ENCODE measurements at places on chromosomes 7 and 10.

- DNase-seq: no peak
These were observed 162.8 kb downstream of the CYP26A1 start for GRCh38 chr10:93236393-93237040.

DNA sequence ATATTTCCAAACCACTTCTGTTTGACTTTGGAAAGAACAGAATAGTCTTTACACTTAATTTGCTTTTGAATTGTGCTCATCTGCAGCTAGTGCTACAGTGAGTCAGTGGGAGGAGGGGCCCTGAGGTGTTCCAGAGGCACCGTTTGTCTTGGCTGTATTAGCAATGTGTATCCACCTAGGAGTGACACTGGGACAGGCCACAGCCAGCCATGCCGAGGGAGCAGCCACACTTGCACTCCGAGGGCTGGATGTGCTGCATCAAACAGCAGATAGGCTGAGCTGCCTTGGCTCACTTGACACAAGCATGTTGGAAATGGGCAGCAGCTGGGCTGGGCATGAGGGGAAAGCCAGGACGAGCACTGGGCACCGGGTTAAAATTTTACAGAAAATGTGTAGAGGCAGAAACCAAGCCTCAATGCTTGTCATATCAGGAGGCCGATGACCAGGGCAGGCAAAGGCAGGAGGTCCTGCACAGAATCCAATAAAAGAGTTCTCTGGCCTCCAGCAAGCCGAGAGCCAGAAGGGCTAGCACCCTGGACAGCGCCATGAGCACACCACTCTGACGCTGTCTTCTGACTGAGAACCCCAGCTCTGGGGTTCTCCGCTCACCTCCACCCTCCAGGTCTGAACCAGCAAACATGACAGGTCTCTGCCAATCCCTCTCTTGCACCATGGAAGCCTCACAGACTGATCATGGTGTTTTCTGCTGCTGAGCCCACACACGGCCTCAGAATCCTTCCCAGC lies 163.3 kb downstream of the GRID1 start:
- DNase-seq: peak; percentile 25

DNA sequence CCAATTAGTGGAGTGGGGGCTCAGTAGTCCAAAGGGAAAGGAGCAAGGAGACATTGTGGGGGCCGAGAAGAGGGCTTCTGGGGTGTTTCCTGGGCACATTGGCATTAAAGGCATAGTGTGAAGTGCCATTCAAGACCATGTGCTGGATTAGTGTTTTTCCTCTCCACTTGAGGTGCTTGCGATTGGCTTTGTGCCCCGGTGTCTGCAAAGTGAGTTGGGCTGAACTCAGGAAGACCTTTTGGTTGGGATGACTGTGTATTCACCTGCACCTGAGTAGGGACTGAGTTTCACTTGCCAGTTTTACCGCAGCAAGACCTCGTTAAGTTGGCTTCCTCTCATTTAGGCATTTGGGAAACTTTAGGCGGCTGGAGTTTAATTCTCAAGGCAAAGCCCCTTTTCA lies 73.0 kb downstream of the TCF7L2 start:
- DNase-seq: no peak

DNA sequence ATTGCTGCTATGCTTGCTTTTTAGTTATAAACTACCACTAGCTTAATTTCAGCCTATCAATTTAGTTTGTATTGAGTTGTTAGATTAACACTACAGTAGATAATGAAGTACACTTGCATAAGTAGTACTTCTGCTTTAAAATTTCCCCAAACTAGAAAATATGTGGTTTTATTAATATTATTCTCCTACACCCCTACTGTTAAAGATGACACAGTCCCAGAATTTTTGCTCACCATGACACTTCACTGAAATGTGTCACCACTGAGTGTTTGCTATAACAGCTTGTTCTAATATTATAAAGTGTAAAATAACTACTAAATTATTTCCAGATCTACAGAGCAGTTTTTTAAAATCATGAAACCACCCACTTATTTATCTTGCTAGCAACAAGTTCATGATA lies 31.6 kb downstream of the RHEB start:
- no peak for DNase-seq

DNA sequence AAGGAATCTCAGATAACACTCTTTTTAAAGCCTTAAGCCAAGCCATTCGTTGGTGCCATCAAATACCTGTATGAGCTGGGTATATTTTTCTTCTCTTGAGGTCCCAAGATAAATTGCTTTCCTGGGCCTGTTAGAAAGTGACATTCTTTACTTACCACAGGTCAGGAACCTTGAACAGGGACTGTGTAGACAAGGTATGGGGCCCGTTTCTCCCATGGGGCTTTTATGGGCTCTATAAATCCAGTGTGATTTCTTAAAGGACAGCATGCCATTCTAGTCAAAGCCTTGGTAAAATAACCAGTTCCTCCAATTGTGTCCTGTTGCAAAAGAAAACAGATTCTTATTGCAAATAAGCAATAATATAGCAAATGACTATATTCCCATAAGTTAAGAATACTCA lies 24.8 kb upstream of the ARHGAP12 start:
- DNase-seq: no peak

- peak; percentile 94 for DNase-seq
These were observed 21.3 kb downstream of the MDH2 start for GRCh38 chr7:76069238-76069638.

GRCh38 chr7:30642789-30643188 lies 39.5 kb downstream of the CRHR2 start:
- DNase-seq: no peak

GRCh38 chr10:47023237-47024045 lies 112.2 kb downstream of the PTPN20 start:
- no peak for DNase-seq

- DNase-seq: no peak
These were observed 465.8 kb upstream of the PODXL start for GRCh38 chr7:132022188-132022587.

DNA sequence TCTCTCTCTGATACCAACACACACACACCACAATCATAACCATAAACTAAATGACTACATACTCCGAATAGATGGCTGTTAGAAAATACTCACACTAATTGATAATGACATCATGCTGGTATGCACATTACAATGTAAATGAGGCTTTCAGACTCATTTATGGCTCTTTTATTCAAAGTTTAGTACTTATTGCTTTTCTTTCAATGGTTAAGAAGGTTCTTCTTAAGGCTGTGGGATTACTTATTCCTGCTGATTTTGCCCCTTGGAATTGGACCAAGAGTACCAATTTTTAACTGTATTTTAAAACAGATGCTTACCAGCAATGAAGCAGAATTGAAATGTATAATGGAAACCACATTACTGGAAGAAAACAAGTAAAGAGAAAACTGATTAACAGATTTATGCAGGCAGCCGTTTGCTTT lies 20.6 kb upstream of the CABCOCO1 start:
- no peak for DNase-seq

- DNase-seq: no peak
These were observed 318.3 kb upstream of the ZMIZ1 start for GRCh38 chr10:78750418-78750817.

GRCh38 chr7:103993551-103993950 lies 4.1 kb upstream of the RELN start:
- peak; percentile 71 for DNase-seq

DNA sequence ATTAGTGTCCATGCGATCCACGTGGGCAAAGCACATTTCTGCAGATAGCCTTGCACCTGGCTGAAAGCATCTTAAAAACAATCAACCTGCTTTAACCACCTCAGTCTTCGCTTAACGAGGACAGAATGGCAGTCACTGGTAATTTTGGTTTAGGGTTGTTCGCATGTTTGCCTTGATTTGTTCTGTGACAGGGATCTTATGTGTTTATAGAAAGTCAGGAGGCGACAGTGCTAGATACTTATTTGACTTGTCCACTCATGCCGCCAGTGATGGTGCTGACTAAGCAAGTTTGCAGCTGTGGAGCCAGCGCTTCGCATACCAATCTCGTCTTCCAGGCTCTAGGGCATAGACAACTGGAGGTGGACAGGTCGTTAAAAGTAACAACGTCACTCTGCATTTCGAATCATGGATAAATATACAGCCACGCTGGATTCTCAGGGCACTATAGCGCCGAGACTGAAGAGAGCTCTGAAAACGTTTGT lies 1.2 kb upstream of the TMEM243 start:
- DNase-seq: peak; percentile 53

DNA sequence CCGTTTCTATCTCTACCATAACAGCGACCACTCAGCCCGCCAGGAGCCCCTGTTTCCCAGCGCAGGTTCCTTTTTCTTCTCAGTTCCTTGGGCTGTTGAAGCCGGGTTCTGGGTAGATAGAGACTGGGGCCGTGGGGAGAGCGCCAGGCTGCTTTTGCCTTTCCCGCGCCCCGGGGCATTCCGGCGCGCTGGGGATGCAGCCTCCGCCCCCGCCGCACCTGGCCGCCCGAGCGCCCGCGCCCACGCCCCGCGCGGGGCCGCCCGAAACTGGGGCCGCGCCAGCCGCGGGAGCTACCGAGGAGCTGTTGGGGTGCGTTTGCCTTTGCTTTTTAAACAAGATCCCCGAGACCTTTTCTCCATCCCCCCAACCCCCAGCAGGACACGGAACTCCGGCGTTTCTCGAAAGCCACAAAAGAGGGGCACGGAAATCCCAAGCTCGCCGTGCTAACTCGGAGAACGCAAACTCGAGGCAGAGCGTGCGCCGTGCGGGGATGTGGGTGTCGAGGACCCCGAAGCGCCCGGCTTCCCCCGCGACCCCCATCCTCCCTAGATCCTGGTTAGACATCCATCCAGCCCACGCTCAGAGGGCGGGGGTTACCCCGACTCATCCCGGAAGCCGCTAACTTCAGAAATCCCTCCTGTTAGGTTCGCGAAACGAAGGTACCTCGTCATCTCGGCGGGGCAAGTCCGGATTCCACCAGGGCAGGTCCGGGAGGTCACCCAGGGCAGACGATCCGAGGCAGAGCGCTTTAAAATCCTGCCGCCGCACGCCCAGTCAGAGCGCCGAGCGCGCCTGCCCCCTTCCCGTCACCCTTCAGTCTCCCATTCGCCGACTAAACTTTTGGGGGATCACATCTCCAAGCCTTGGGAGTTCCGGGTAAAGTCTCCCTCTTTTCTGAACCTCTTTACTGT lies 1.0 kb downstream of the GRM8 start:
- DNase-seq: peak; percentile 16
